ACHN (cell line): ENCODE measurements at places on chromosomes 5 and 9.

DNA sequence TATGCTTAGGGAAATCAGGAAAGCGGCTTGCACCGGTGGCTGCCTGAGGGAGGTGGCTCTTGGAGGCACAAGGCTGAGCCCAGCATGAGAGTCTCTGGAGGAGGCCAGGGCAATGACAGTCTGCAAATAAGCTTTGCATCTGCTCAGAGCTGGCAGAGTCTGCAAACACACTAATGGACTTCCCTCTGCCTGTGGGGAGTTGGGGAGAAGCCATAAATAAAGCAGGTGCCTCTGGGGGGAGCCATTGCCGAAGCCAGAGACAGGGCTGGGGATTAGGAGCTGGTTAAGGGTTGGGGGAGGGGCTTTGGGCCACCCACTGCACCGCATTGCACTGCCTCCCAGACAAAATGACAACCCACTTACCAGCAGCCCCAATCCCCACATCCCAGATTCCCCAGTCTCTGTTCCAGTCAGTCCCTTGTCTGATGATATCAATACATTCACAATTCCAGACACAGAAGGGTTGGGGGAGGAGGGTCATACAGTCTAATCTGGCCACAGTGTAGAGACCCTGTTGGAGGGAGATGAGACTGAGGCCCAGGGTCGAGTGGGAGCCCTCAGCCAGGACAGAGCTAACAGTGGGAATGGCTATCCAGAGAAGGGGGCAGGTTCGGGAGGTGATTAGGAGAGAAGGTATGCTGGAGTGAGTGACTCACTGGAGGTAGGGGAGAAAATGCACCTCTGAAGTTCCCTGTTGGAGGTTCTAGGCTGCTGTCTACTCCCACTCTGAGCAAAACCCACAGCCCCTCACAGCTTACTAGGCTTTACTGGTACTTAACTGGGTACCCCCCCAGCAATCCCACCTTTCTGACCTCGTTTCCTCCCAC, 53.7 kb downstream of the PAX5 start:
- no peak for DNase-seq

DNA sequence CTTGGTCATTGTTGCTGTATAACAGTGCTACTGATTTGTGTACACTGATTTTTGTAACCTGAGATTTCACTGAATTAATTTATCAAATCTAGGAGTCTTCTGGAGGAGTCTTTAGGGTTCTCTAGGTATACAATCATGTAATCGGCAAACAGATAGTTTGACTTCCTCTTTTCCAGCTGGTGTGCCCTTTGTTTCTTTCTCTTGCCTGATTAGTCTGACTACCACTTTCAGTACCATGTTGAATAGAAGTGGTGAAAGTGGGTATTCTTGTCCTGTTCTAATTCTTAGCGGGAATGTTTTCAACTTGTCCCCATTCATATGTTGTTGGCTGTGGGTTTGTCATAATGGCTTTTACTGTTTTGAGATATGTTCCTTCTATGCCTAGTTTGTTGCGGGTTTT, 24.7 kb upstream of the RANBP6 start:
- DNase-seq = no peak

DNA sequence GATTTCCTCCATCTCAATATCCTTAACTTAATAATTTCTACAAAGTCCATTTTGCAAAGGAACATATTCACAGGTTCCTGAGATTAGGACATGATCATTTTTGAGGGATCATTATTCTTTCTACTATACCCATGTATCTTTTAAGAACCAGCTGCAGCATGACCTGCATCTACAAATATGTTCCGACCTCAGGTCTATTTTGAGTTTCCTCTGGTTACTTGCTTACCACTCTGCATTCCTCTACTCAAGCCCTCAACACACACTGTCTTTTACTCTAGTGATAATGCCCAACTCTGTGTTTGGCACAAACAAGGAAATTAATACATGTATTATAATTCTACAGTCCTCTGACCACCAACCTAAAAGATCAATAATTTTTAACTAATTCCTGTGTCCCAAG, 386.1 kb downstream of the DNAH5 start:
- no peak for DNase-seq

- DNase-seq = no peak
Measured at GRCh38 chr9:138024131-138024530, 146.5 kb downstream of the CACNA1B start.

- peak; percentile 59 for DNase-seq
Measured at GRCh38 chr5:39080597-39081204, 6.5 kb upstream of the RICTOR start.

DNA sequence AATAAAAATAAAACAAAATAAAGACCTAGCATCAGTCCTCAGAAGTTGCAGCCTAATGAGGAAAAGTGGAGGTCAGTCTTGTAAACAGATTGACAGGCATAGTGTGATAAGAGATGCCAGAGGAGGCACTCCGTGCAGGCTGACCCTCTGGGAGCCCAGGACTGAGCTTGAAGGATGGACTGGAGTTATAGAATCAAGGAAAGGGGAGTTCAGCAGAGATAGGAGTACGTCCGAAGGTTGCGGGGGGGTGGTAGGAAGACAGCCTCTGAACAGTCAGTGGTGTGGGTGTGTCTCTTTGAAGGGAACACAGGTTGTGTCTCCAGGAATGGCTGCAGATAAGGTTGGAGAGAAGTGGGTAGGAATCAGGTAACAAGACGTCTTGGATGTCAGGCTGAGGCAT, 126.1 kb upstream of the CPEB4 start:
- DNase-seq = no peak

GRCh38 chr5:77218263-77218662, 7.8 kb downstream of the PDE8B start:
- DNase-seq = no peak

GRCh38 chr5:170154744-170155143, 49.0 kb downstream of the FOXI1 start:
- DNase-seq = no peak

DNA sequence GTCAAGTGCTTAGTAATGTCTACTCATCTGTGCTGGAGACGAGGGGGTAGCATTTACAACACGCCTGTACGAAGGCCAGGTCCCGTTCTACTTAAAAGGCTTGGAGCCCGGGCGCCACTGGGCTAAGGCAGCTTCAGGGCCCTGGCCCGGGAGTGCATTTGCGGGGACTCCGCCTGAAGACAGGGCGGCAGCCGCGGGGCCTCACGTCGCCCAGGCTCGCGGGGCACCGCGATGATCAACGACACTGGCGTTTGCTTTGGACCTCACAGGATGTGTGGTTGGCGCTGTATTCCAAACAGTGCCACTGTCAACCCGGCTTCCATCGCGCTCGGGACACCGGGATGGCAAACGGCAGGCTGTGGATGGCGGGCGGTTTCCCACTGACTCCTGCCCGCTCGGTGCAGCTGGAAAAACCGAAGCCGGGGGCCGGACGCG, 1.1 kb upstream of the TENT4A start:
- no peak for DNase-seq

DNA sequence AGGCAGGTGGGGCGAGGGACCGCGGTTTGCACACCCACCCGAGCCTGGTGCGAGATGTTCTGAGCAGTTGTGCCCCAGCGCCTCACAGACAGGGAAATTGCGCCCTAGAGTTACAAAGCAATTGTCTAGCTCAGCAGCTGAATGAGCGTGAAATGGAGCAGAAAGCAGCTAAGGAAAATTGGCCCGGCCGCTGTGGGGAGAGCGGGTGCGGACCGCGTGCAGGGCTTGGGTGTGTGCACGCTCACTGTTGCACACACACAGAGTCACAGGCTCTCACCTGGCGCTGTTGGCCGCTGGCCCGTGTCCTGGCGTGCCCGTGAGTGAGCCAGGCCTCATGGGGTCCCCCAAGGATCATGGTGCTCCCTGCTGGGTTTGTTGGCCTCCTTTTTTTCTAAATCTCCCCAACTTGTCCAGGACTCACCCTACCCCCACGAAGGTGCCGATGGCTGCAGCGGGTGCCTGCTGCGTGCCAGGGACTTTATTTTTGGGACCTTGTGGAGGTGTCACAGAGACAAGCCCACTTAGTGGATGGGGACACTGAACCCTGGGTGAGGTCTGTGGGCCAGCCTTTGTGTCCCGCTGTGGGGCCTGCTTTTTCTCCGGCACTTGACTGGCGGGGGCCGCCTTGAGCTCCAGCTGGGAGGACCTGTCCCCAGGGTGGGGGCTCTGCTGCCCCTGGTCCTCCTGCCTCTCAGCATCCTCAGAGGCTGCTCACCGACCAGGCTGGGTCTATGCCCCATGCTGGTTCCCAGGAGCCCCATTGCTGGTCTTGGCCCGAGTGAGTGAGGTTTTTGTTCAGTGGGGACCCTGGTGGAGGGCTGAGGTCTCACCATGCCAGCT, 5.2 kb downstream of the RXRA start:
- no peak for DNase-seq

- no peak for DNase-seq
Measured at GRCh38 chr9:78041971-78042370, 10.4 kb upstream of the GNAQ start.

DNA sequence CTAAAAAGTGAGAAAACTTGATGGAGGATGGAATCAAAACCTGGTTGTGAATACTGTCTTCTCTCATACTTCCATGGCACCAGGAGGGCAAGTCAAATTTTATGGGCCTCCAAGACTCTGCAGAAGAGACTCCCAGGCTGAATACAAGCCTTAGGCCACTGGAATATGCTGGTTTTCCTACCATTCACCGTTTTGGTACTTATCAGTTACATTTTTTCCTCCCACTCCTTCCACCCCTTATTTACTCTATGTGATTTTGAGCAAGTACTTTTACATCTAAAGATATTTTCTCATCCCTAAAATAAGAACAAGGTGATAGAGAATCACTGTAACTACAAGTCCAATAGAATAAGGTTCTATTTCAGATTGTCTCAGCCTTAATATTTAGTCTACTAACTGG, 8.0 kb upstream of the LIX1 start:
- DNase-seq = no peak

GRCh38 chr5:38258319-38259061, at the start of gene EGFLAM:
TSS of gene EGFLAM (plus strand) at chr5:38258559. CDS start at chr5:38258755, 196 bp downstream.
- no peak for DNase-seq

DNA sequence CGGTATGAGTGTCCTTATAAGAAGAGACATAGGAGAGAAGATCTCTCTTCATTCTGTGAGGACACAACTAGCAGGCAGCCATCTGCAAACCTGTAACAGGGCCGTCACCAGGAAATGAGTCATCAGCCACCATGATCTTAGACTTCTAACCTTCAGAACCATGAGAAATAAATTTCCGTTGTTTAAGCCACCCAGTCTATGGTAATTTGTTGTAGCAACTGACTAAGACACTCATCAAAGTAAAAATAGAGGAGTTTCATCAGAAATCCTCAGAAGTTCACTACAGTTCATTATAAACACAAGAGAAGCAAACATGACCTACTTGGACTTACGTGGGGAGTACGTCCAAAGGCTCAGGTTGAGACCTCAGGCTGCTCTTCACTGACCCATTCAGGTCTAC, 357.7 kb downstream of the SEMA5A start:
- no peak for DNase-seq
